Epithelial cell of esophagus (primary cell): ENCODE measurements at places on chromosomes 5 and 9.

GRCh38 chr9:124818431-124819281, 34.6 kb upstream of the WDR38 start:
- DNase-seq: peak; percentile 92

DNA sequence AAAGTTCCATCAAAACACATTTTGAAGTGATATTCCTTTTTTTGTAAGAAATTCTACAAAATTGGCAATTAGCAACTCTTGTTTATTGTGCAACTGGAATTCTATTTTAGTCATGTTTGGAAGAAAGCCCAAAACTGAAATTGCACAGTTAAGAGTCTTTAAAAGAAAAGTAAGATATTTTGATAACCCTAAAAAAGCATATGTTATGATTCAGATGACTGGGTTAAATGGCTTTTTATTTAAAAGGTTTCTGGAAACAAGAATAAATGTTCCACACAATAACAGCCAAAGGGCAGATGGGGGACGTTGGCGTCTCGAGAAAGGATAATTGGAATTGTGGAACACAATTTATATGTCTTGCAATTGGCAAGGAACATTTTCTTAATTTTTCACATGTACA, 275.2 kb downstream of the CDH9 start:
- peak; percentile 1 for DNase-seq

DNA sequence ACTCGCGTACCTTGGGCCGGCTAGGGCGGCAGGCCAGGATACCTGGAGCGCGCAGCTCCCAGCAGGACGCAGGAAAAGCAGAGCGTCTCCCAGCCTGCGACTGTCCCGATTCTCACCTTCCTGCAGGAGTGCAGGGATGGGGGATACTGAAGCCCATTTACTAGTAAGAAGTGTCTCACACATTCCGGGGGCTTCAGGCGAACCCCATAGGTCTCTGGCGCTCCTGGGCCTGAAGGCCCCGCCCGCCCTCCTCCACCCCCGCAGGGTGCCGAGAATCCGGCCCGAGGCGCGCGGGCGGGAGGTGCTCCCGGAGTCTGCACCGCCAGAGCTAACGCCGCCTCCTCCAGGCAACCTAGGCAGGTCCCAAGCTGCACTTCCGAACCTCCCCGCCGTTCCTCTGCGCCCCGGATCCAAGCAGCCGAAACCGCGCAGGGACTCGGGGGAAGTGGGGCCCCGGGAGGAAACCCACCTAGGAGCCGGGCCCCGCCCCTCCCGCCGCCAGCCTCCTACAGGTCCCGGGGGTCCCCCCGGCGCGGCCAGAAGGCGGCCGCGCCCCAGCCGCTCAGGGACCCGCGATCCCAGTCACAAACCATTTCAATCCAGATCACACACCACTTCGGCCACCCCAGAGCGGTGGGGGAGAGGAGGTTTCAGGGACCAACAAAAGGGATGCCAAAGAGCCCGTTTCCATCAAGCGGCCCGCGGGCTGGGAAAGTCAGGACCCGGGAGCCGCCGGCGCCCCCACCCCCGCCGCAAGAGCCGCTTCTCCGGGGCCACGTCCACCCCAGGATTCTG, 1.2 kb downstream of the ROR2 start:
- DNase-seq: peak; percentile 52

GRCh38 chr5:68289498-68289897, 73.9 kb downstream of the PIK3R1 start:
- DNase-seq: no peak

DNA sequence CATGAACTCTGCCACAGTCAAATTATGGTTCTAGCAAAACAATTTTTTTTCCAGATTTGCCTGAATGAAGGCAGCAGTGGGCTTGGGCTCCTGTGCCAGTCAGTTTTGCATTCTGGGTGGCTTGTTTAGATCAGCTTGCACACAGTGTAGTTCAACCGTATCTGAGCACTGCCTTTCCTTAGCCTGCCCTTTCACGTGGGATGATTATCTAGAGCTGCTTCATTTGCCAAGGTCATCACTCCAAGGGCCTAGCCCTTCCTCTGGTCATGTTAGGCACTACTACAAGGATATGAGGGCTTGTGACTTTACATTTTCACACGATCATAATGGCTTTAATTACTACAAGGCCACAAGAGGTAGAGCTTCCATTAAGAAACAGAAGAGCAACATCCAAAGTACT, 150.6 kb upstream of the EFNA5 start:
- no peak for DNase-seq

DNA sequence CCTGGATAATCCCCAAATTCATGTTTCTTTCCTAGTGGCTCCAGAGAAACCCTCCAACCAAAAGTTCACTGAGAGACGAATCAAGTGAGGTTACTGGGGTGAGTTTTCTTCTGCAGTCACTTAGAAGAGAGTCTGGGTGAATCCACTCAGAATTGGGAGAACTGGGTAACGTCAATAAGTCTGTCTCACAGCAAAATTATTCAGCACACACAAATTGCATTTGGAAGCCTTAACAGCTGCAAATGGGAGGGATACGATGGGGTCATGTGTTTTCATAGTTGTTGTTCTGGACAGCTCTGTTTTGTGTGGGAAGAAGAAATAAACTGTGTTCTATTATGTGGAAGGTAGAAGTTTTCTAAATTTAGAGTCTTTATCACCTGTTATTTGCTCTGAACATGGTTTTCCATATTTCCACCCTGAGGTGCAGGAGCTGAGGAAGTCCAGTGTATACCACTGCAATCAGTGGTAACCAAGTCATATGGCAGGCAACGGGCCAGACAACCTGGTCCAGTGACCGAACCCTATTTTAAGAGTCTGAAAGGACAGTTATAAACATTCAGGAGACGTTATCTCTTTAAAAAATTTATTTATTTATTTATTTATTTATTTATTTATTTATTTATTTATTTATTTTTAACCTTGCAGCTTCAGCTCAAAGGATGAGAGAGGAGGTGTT, 21.9 kb downstream of the MARCHF3 start:
- no peak for DNase-seq

GRCh38 chr5:68542207-68542606, 326.7 kb downstream of the PIK3R1 start:
- DNase-seq: peak; percentile 55

GRCh38 chr5:132807163-132807838, 5.8 kb upstream of the SOWAHA start:
- DNase-seq: no peak

DNA sequence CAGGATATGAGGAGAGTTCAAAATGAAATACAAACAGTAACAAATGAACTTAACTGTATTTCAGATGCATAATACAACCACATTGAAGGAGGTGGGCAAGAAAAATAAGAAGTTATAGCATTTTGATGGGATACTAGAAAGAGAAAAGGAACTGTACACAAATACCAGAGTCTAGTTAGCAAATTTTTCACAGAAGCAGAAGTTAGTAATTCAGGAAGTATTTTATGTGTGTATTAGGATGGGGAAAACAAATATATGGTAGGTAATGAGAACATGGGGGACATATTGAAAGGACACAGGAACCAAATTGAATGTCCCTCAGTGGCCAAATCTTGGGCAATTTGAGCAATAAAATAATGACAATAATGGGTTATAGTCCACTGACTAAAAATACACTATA, 18.4 kb downstream of the GM2A start:
- DNase-seq: no peak

DNA sequence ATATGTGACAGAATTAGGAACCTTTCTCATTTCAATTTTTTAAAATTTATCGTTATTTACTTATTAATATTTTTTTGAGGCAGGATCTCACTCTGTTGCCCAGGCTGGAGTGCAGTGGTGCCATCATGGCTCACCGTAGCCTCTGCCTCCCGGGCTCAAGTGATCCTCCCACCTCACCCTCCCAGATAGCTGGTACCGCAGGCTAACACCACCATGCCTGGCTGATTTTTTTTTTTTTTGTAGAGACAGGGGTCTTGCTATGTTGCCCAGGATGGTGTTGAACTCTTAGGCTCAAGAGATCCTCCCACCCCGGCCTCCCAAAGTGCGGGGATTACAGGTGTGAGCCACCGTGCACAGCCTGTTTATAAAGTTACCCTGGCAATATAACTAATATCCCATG, 275.2 kb downstream of the AOPEP start:
- DNase-seq: no peak

- DNase-seq: no peak
Observed at GRCh38 chr5:179287631-179288030, 57.6 kb downstream of the ADAMTS2 start.

- DNase-seq: no peak
Observed at GRCh38 chr5:134515801-134516200, 9.7 kb upstream of the JADE2 start.

- no peak for DNase-seq
Observed at GRCh38 chr5:150575745-150576448, 64.6 kb upstream of the SYNPO start.

GRCh38 chr5:14779975-14780374, 91.6 kb downstream of the ANKH start:
- peak; percentile 16 for DNase-seq

- DNase-seq: no peak
Observed at GRCh38 chr5:82863266-82863665, 213.9 kb downstream of the TMEM167A start.

GRCh38 chr5:126488443-126489065, 65.3 kb downstream of the GRAMD2B start:
- DNase-seq: no peak

- DNase-seq: no peak
Observed at GRCh38 chr5:24668050-24668449, 23.3 kb upstream of the CDH10 start.

DNA sequence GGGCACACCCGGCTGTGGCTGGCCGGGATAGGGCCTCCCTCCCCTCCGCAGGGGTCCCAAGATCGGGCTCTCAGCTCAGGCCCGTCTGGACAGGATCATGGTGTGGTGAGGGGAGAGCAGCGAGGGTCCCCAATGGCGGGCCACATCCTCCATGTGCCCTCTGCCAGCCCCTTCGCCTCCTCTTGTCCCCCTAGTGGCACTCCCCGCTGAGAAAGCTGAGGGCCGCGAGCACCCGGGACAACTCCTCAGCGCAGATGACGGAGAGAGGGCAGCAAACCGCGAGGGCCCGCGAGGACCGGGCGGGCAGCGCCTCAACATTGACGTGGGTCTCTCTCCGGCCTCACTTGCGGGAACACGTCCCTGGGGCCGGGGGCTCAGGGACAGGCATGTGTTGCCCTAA, 24.6 kb downstream of the NKD2 start:
- no peak for DNase-seq

DNA sequence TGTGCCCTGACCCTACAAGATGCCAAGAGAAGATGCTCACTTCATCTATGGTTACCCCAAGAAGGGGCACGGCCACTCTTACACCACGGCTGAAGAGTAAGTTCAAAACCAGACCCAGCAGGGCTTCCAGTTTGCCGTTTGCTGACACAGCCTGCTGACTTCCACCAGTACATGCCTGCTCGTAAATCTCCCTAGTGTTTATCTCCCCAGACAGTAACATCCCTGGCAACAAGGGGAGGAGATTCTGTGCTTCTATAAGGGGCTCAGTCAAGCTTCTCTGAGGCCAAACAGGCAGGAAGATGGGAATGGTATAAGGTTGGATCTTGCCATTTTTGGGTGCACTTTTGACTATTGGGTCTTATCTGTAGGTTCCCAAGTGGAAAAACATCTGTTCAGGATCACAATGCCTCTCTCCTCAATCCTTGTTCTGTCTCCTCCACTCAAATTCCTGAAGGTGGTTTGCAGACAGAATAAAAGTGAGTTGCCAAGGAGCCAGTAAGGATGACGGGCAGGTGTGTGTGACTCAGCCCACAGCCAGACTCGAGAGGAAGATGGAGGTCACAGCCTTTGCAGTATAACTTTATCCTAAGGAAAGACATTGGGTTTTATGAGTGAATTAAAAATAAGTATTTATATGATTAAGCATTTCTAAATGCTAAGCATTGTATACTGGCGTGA, 1.9 kb downstream of the MLANA start:
- DNase-seq: peak; percentile 38

- DNase-seq: no peak
Observed at GRCh38 chr5:25619273-25619672, 974.5 kb upstream of the CDH10 start.

- DNase-seq: peak; percentile 30
Observed at GRCh38 chr5:120684213-120684612, 220.1 kb downstream of the PRR16 start.

GRCh38 chr9:13427587-13427986, 148.1 kb upstream of the MPDZ start:
- DNase-seq: peak; percentile 71

GRCh38 chr5:179495906-179496455, 54.4 kb upstream of the RUFY1 start:
- DNase-seq: no peak

DNA sequence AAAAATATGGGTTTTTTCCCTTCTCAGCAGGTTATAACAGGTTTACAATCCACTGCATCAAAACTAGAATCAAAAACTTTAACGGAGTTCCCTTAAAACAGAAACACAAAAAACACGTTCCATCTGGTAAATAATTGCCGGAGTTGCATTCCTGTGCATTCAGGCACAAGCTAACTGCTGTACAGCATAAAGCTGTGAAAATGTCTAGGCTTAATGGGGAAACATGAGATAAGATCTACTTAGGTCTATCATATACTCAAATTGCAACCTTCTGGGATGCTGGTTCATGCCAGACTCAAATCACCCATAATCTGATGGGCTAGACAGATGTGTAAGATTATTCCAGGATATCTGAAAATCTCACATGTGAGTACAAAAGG, 265.3 kb downstream of the DOCK8 start:
- no peak for DNase-seq

- DNase-seq: peak; percentile 94
Observed at GRCh38 chr5:66553916-66554575, 42.1 kb upstream of the MAST4 start.

- no peak for DNase-seq
Observed at GRCh38 chr9:81589819-81590218, 99.5 kb downstream of the TLE1 start.

- DNase-seq: no peak
Observed at GRCh38 chr9:115212125-115212605, 94.2 kb upstream of the TNC start.

DNA sequence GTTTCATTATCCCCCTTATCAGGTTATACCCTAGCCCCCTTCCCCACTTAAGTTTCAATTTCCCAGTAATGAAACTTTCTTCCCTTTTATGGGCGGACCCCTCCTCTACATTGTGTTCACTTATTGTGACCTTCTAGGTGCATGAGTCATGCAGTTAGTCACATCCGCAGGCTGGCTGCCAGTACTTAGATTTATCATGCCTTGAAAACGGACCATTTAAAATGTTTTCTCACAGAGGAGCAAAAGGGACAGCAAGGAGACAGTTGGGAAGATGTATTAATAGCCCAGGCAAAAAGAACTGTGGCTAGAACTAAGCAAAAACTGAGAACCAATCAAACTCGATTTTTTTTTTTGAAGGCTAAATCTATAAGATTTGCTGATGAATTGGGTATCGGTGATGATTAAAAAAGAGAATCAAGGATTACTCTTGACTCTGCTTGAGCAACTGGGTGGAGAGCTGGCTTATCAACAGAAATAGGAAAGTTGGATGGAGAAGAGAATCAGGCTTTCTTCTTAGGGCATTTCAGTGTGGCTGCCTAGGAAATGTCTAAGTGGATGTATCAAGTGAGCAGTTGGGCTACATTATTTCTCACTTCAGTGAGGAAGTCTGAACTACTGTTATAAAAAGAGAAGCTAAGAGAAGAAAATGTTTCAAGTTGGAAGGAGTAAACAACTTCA, 615.0 kb downstream of the HINT1 start:
- peak; percentile 83 for DNase-seq
